ENCODE measurements at places on chromosomes 7 and 10.

DNA sequence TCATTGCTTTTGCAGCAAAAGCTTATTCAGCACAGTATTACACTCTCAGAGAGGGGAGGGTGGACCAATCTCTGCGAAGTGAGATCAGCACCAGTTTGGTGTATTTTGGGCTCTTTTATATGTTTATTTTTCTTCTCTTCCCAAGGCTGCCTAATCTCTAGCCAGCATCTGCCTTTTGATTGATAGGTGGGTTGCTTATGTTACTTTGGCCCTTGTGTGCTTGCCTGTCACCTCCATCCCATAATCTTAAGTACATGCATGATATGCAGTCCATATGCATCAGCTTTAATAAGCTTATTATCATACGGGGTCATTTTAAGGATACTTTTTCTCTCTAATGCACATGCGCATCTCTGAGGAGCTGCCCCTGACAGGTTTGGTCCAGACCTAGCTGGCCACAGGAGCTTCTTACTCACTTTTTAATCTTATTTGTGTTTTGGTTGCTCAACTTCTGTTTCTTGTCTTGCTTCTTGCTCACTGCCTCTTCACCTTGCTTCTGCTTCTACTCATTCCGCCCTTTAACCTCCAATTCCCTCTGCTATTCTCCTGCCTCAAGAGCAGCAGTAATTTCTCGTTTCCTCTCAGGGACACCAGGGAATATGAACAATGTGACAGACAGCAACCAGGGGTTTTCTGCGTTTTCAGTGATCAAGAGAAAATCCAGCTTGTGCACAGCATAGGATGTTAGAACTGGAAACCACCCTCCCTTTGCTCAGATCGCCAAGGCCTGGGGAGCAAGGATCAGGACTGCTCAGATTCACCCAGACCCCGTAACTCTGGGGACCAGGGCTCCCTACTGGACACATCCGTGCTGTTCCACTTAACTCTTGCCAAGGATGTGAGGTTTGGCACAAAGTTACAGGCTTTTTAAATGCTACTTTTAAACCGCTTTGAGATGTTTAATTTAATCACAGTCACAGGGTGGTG lies 10.0 kb downstream of the RGR start:
- DNase-seq, result no peak

GRCh38 chr7:28028471-28028870 lies 152.1 kb downstream of the JAZF1 start:
- no peak for DNase-seq

- no peak for DNase-seq
Observed at GRCh38 chr10:126161691-126162090, 226.6 kb downstream of the ADAM12 start.

DNA sequence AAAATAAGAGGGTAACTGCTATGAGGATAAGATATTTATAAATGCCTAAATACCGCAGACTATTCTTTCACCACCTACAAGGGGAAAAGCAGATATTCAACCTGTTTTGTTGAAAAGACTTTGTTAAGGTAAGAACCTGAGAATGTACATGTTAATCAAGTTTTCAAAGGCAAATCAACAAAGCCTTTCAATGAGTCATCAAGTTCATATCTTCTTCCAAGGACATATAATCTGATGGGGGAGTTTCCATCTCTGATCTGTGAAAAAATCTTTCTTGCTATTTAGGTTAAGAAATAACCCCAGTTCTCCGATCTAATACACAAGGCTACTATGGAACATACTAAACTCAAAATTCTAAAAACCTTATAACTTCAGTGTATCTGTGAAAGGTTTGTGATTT lies 40.0 kb upstream of the ANLN start:
- DNase-seq, result no peak

- peak; percentile 41 for DNase-seq
Observed at GRCh38 chr10:3043512-3044368, 23.6 kb upstream of the PFKP start.

DNA sequence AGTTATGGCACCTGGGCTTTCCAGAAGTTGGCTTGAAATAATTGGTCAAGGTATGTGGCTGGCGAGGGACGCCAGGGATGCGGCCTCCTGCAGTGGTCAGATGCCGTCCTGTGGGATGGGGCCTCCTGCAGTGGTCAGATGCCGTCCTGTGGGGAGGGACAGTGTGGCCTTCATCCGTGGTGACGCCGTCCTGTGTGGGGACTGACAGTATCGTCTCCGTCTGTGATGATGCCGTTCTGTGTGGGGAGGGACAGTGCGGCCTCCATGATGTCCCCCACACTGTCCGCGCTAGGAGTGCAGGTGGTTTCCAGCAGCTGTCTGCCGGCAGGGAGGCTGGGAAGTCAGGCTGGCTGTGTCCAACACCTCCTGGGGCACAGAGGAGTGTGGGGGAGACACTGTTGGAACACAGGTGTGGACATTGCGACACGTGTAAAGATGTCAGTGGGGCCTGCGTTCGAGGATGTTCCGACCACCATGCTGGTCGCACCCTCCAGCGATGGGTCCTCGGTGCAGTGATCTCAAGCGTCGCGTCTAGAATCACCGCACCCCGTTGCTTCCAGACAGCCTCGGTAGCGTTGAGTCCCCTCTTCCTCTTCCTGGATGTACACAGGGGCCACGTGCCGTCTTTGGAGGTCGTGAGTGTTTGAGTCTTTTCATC lies 52.6 kb downstream of the INPP5A start:
- no peak for DNase-seq

GRCh38 chr10:38600696-38601095 lies 506.6 kb downstream of the ZNF37A start:
- no peak for DNase-seq

DNA sequence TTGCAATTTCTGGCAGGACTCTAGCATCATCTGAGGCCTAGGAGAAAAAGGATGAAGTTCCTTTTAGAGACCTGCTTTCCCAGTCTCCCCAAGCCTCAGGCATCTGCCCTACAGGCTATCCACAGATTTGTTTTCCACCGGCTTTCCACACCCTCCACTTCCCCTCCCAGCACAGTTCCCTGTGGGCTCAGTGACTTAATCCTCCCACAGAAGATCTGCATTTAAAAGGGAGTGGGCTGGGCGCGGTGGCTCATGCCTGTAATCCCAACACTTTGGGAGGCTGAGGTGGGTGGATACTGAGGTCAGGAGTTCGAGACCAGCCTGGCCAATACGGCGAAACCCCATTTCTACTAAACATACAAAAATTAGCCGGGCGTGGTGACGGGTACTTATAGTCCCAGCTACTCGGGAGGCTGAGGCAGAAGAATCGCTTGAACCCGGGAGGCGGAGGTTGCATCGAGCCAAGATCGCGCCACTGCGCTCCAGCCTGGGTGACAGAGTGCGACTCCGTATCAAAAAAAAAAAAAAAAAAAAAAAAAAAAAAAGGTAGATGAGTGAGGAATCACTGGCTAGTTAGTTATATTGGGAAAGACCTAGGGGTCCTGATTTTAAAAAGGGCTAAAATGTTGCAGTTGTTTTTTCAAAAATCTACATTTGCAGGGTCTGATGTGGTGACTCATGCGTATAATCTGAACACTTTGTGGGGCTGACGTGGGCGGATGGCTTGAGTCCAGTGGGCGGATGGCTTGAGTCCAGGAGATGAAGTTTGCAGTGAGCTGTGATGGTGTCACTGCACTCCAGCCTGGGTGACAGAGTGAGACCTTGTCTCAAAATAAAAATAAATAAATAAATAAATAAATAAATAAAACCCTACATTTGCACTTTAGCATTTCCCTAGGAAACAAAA lies 119.5 kb downstream of the BAMBI start:
- DNase-seq, result no peak

DNA sequence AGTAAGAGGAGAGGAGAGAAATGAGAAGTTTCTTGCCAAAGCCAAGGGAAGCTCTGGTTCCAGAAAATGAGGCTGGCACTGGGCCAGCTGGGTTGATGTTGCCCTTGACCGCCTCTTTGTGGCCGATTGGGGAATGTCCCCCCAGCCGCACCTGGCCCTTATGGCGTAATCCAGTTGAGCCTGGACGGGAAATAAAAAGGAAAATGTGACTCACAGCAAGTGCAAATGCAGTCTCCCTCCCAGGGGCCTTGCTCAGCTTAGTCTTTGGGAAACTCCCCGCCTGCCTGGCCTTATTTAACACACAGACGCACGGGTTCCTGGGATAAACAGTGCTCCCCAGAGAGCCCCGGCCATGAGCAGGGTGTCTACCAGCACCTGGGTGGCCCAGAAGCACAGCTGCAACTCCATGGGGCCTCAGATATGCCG lies 174.8 kb downstream of the KIAA1217 start:
- peak; percentile 5 for DNase-seq

DNA sequence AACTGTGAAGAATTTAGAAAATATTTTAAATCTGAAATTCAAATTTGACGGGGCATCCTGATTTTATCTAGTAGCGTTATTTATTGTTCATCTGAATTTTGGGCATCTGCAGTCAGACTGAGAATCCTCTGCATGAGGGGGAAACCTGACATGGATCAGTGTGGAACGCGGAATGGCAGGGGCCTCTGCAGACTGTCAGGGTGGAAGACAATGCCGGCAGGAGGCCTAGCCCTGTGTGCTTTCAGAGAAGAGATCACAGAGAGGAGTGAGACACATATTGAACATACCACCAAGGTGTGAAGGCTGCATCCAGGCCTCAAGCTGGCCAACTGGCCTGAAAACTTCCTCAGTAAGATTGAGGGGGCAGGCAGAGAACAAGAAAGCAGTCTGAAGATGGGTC lies 921.1 kb upstream of the GHITM start:
- DNase-seq, result no peak

GRCh38 chr10:118682533-118682932 lies 72.2 kb downstream of the CACUL1 start:
- DNase-seq, result no peak

- DNase-seq, result no peak
Observed at GRCh38 chr10:25048450-25048849, 32.0 kb downstream of the THNSL1 start.

GRCh38 chr7:72152161-72153131 lies 259.7 kb downstream of the CALN1 start:
- DNase-seq, result no peak

DNA sequence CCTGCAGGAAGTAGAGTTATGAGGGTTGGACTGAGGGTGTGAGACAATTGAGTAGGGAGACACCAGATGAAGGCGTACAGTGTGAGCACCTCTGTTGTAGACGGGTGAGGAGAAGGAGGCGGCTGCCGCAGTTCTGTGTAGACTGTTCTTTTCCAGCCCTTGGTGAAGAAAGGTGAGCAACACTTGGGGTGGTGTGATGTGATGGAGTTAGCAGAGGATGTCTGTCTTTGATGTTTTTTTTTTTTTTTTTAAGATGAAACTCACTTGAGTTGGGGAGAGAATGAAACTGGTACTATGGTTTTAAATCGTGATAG lies 42.8 kb upstream of the RNF216 start:
- DNase-seq, result peak; percentile 28

- DNase-seq, result no peak
Observed at GRCh38 chr7:3370068-3370830, 69.2 kb downstream of the SDK1 start.

GRCh38 chr10:11808808-11809207 lies 14.3 kb upstream of the PROSER2 start:
- no peak for DNase-seq

DNA sequence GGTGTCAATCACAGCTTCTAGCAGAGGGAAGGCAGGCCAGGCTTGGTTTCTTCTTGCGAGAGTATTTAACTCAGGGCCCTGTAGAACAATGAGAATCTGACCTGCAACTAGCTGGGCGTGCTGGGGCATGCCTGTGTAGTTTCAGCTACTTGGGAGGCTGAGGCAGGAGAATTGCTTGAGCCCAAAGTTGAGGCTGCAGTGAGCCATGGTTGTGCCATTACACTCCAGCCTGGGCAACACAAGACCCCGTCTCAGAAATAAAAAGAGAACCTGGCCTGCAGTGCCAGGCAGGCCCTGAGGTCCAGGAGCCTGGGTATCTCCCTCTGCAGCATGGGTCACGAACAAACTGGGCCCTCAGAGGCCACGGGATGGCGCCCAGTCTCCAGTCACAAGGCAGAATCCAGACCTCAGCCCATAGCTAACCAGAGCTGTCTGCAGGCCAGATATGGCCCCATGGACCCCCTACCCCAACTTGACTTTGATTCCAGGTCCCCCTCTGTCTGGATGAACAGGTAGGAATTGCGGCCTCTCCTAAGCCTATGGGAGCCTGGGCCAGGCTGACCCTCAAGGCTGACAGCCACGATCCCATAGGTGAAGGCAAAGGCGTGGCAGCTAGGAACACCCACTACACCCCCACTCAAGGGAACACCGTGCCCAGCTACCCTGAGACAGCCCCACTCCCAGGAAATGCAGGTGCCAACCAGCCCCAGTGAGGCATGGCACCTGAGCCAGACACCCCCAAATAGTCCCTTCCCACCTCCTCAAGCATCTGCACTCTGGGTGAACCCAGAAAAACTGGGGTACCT lies 102.7 kb upstream of the TNRC18 start:
- no peak for DNase-seq

GRCh38 chr10:114709984-114710383 lies 51.9 kb upstream of the ABLIM1 start:
- DNase-seq, result no peak

GRCh38 chr7:117386110-117386706 lies 41.1 kb downstream of the ASZ1 start:
- DNase-seq, result no peak

DNA sequence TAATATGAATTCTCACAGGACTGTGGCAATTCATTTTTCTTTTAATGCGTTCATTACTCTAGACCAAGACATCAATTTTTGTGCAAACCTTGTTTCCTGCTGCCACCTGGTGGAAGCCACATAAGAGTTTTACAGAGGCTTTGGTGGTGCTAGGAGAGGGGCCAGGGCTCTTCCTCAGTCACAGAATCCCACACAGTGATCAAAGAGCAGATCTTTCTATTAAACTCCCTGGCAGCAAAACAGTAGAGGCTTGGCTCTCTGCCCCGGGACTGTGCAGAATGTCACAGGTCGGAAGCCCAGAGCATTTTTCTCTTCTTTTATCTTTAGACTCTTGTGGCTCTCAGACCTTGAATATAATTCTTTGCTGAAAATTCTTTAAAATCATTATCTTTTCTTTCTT lies 506.4 kb upstream of the C7orf33 start:
- DNase-seq, result no peak

DNA sequence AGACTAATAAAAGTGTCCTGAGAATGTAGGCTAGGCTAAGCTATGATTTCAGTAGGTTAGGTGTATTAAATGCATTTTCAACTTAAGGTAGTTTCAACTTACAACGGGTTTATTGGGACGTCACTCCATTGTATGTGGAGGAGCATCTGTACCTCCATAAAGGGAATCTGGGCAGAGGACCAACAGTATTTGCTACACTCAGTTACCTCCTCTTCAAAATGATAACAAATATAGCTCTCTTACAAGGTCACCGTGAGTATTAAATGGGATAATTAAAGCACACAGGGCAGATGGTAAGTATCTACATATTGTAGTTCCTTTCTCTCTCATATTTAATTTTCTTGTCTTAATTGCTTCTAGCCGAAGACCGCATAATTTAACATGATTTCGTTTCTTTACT lies 59.0 kb upstream of the FGL2 start:
- DNase-seq, result no peak

DNA sequence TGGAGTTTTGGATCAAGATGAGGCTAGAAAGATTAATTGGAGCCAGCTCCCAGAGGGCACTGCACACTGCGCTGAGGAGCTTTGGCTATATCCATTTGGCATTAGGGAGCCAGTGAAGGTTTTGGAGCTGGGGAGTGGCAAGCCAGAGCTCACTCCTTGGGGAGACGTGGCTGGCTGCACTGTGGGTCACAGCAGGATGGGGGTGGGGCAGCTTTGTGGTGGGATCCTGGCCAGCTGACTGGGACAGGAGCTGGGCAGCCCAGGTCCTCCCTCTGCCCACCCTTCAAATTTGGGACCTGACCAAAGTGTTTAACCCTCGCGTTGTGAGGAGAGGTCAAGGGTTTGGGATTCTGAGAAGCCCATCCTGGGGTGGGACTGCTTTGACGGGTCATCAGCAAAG lies 5.0 kb downstream of the C10orf105 start:
- DNase-seq, result no peak
